Thyroid gland (tissue), 4 donors: ENCODE measurements at places on chromosomes 3 and 15. TPM values are rescaled to one million over a fixed set of nuclear protein-coding genes. Genes with fewer than 3 reads are reported as not detected.

- DNase-seq, result no peak
These were observed 220.1 kb upstream of the CDIN1 start for GRCh38 chr15:36359286-36359685.

SH3GL3 gene
- not detected for total RNA-seq

CACNA2D2 gene
- 1.5 TPM for total RNA-seq

HYAL1 gene
- total RNA-seq, result 8.5 TPM

DNA sequence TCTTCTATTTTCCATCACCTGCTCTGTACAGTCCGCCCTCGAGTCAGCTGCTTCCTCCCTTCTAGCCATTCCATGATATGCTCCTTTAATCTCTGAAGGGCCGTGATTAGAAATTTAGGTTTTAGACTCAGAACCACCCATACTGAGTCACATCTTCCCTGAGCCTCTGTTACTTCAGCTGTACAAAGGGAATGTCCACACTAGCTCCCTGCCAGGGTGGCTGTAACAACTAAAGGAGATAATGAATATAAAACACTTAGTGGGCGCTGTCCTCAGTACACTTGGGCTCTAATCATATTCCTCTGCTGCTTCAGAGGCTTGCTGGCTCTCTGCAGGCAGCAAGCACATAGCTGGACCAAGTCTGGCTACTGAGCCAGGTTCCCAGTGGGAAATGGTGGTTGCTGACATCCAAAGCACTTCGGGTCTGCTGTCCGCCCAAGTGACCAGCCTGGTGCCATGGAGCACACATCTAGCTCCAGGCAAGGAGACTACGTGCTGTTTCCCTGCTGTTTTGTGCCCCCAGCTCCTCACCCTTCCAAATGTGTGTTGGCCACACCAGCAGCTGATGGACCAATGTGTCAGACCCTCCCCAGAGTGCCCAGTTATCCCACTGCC, 901 bp upstream of the CHST14 start:
- DNase-seq, result no peak

EXD1 gene
- total RNA-seq, result not detected
